ENCODE measurements at places on chromosomes 1 and 21. TPM values are rescaled to one million over a fixed set of nuclear protein-coding genes. Genes with fewer than 3 reads are reported as not detected.

ZZZ3 gene
- 81.9 TPM for total RNA-seq

DNA sequence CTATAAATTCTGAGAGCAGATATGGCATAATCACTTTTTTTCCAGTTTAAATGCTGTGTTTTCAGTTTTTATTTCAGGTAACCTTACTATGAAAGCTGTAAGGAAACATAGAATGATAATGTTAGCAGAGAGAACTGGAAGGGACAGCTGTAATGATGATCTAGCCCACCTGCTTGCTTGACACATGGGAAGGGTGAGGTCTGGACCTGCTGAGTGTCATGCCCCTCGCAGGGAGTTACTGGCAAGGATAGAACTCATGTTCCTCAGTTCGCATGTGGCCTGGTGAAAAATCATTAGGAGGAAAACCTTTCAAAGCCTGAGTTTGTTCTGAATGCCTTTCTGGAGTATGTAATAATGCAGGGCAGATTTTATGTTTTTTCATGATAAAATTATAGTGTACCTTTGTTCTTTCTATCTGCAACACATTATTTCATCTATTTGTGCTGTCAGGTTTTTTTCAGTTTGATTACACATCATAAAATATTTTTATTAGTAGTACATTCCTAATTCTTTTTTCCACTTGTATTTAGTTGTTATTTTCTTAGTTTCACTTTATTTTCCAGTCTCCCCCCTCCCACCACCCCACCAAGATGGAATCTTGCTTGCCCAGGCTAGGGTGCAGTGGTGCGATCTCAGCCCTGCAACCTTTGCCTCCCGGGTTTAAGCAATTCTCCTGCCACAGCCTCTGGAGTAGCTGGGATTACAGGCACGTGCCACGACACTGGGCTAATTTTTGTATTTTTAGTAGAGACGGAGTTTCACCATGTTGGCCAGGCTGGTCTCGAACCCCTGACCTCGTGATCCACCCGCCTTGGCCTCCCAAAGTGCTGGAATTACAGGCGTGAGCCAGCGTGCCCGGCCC, 8.0 kb downstream of the DDI2 start:
- no peak for DNase-seq

DNA sequence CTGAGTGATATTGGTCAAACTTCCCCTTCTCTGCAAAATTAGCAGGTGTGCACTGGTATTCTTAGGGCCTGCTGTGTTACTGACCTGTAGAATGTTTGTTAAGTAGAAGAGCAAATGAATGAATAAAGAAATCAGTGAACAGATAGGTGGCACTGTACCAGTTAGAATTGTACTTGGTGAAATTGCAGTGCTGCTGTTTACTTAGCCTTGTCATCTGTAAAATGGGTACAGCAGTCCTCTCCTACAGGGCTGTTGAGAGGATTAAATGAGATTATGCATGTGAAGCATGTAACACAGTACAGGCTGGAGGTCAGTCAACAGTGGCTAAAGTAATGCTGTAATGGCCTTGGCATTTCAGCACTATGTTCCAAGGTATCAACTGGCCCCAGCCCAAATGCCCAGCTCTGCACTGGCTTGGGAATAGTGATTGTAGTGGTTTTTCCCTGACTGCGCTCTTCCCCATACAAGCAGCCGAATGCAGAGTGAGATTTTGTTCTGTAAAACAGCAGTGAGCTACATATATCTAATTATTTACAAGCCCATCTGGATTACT, 10.5 kb downstream of the VANGL1 start:
- no peak for DNase-seq

GRCh38 chr21:37445228-37445627, 78.7 kb downstream of the DYRK1A start:
- no peak for DNase-seq

DNA sequence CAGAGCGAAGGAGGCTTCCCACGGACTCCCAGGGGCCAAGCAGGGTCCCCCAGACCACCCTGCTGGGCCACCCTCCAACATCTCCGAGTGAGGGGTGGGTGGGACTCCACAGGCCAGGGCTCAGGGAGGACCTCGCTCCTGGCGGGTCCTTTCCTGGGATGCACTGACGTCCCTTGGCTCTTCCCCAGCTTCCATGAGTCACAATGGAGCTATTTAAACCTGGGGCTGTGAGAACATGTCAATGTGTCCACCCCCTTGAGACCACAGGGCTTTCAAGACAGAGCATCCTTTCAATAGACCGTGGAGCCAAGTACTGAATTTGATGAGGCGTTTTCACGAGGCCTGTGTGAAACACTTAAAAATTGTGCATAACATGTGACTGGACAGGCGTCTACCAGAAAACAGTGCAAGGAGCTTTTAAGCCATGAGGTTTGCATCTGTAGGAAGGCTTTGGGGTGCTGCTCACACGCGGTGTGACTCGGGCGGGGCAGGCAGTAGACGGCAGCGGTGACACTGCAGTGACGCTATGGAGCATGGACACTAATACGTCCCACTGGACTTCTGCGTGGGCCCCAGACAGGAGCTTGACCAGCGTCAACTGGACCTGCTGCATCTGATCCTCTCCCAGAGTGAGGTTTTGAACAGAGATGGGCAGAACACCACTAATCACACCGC, 24.1 kb upstream of the NPHP4 start:
- no peak for DNase-seq

RNF223 gene
- total RNA-seq = not detected

MROH7 gene
- not detected for total RNA-seq

KLHL21 gene
- total RNA-seq = 31.1 TPM

DNA sequence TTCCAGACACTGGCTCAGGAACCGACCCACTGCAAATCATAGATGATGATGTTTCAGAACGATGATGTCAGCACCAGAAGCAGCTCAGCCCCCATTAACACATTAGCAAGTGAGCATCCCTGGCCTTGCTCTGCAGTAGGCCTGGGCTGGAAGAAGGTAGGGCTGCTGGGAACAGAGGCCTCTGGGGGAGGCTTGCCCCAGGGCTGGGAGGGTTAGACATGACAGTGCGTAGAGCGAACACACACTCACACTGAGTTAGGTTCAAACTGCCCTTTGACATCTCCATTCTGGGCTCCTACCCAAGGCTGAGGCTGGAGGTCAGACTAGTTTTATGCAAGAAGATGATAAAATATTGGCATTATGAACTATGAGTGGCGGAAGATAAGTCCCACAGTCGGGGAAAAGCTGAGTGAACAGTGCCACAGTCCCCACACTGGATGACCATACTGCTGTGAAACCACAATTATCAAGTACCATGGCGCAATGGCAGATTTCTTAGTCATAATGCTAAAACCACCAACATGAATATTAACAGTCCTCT, 91.1 kb downstream of the DMRTB1 start:
- DNase-seq = no peak

DNA sequence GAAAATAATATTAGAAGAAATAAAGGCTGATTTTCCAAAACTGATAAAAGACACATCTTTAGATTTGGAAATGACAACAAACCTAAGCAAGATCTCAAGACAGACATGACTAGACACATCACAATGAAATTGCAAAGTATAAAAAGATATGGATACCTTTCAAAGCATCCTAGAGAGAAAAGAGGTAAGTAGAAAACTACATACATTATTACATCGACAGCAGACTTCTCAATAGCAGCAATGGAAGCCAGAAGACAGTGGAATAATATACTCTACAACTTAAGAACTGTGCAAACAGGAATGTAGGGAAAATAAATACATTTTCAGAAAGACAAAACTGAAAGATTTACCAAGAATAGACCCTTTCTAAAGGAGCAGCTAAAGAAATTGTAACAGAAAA, 50.2 kb downstream of the DENND1B start:
- DNase-seq = peak; percentile 23

All from GM23338 (cell line).